ENCODE measurements at places on chromosomes 7 and 10.

- no peak for DNase-seq
Observed at GRCh38 chr7:14324767-14325166, 335.3 kb upstream of the ETV1 start.

- no peak for DNase-seq
Observed at GRCh38 chr7:138838166-138838565, 40.2 kb upstream of the ATP6V0A4 start.

DNA sequence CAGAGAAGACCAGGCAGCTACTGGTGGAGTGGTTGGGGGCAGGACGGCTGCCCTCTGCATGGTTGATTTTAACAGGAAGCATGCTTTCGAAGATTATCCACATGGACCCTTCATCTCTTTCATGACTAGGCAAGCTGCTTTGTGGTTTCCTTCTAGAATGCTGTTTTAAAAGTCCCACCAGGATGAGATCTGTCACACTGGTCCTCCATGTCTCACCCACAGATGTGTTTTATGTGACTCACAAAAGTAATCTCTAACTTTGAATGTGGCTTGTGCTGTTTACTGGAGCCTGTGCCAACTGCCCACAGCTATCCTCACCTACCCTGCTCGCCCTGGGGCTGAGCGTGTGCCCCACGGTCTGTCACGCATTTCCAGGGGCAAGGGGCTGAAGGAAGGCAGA lies 188.8 kb downstream of the GFRA1 start:
- peak; percentile 98 for DNase-seq

GRCh38 chr10:67115972-67116371 lies 190.1 kb downstream of the LRRTM3 start:
- DNase-seq: peak; percentile 85

- no peak for DNase-seq
Observed at GRCh38 chr7:66055321-66055956, 20.2 kb upstream of the ASL start.

DNA sequence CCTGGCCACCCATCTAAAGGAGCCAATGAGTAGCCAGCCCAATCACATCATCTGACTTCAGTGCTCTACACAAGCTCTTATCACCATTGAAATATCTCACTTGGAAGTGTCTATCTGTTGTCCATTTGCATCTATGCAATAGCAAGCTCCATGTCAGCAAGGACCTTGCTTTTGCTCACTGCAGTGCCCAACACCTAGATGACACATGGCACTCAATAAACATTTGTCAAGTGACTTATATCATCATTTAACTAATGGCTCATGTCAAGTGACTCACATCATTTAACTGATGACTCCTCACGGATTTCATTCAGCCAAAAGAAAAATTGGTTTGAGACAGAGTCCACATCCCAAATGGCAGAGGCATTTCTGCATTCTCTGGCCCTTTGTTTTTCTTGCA lies 92.9 kb upstream of the ADAM12 start:
- peak; percentile 37 for DNase-seq

GRCh38 chr10:123621916-123622315 lies 44.2 kb upstream of the GPR26 start:
- no peak for DNase-seq

DNA sequence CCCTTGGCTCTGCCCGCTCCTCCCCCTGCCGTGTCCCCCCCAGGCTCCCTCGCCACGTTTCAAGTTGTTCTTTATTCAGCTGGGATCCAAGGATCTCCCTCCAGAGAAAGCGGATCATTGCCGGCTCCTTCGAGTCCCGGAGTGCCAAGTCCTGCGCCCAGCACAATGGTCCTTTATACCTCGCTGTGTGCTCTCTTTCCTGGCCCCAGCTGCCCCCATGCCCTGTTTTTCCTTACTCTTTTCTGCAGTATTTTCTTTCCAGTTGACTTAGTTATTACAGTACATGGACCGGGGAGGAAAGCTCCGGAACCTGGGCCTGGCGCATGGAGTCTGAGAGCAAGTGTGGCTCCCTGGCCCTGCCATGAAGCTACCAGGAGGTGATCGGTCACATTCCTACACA lies 88.1 kb upstream of the KMT2C start:
- no peak for DNase-seq

DNA sequence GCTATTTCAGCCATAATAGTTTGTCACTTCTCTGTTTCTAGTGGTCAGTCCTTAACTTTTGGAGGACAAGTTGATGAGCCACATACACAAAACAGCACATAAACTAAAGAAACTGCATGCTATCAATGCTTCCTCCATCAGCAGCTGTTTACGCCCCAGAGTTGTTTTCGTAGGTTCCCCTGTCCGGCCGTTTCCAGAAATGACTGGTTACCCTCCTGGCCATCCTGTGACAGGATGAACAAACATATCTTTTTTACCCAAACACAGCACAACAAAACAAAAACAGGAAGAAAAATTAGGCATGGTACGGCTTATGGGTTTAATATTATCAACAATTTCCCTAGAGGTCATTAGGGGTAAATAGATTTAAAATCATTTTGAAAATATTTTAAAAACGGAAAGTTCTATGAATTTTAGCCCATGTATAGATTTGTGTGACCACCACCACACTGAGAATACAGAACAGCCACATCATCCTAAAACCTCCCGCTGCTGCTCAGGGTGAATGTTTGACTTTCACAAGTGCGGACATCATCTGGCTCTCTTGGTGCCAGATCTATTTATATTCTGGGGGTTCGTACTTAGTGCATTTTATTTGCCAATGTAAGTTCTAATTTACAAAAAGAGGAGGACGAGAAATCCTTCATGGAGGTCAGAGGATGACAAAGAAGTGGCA lies 74.8 kb downstream of the HIPK2 start:
- DNase-seq: no peak

DNA sequence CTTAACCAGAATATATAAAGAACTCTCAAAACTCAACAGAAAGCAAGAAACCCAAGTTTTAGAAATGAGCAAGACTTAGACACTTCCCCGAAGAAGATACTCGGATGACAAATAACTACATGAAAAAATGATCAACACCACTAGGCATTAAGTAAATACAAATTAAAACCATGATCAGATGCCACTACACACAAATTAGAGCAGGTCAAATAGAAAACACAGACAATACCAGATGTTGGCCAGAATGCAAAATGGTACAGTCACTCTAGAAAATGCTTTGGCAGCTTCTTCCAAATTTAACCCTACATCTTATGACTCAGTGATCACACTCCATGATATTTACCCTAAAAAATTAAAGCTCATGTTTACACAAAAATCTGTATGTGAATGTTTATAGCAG lies 18.4 kb downstream of the TMEM176A start:
- no peak for DNase-seq

GRCh38 chr7:55381189-55381588 lies 16.1 kb downstream of the LANCL2 start:
- no peak for DNase-seq

DNA sequence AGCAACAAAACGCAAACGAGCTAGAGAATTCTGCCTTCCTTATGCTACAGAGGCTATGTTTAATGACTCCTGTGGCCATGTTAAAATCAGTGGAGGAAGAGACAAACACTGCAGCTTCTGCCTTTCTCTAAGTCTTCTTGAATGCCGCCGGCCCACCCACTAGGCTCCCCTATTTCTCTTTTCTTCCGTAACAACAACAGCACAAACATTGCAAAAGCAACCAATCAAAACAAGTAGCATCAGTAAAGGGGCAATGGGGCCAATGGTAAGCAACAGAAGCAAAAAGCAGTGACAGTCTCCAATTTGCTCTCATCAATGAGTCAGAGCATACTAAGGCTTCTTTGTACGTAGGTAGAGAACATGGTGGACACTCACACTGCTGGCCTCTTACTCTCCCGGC lies 26.8 kb downstream of the DNAJC1 start:
- DNase-seq: no peak

GRCh38 chr10:130772676-130773075 lies 538.8 kb downstream of the TCERG1L start:
- DNase-seq: no peak

DNA sequence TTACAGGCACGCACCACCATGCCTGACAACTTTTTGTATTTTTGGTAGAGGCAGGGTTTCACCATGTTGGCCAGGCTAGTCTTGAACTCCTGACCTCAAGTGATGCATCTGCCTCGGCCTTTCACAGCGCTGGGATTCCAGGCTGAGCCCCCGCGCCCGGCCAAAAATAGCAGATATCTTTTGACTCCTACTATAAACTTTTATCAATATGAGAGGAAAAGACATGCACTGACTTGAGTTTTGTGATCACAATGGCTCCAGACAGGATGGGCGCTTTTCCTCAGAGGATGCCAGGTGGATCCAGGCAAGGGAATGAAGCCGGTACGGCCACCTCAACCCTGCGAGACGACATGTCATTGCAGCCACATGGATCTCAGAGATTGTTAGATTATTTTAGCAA lies 123.9 kb downstream of the DNAJB6 start:
- no peak for DNase-seq

DNA sequence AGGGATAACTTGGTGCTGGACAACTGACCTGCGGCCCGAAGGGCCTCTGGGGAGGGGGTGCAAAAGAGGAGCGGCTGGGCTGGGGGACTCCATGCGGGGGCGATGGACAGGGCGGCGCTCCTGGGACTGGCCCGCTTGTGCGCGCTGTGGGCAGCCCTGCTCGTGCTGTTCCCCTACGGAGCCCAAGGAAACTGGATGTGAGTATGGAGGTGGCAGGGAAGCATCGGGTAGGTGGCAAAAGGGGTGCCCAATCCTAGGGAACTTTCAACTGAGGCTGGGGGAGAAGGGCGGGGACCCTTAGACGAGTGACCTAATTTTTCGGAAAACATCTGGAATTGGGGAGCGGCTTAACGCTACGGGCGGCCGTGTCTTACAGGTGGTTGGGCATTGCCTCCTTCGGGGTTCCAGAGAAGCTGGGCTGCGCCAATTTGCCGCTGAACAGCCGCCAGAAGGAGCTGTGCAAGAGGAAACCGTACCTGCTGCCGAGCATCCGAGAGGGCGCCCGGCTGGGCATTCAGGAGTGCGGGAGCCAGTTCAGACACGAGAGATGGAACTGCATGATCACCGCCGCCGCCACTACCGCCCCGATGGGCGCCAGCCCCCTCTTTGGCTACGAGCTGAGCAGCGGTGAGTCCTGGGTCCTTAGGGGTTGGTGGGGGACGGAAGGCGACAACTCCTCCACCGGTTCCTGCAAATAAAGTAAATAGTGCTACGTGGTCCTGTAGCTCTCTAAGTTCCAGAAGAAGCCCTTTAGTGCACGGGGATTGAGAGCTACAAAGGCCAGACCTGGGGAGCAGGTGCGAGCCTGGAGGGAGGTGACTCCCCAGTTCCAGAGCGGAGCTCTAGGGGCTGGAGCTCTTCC lies 622 bp downstream of the WNT16 start:
- DNase-seq: no peak

DNA sequence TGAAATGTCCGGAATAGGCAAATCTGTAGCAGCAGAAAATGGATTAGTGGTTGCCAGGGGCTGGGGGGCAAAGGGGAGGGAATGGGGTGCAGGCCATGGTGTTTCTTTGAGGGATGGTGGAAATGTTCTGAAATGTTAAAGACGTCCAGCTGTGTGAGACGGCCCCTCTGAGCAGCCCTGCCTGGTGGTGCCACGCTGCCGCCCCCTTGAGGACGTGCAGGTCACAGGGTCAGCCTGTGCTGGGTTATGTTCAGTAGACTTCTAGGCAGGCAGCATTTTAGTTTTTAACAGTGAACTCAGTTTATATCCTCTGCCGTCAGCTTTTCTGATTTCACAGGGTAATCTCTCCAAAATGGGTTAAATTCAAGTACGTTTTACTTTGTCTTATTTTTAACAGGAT lies 9.4 kb downstream of the NUB1 start:
- no peak for DNase-seq

- DNase-seq: no peak
Observed at GRCh38 chr7:92729172-92729571, 107.2 kb downstream of the CDK6 start.

DNA sequence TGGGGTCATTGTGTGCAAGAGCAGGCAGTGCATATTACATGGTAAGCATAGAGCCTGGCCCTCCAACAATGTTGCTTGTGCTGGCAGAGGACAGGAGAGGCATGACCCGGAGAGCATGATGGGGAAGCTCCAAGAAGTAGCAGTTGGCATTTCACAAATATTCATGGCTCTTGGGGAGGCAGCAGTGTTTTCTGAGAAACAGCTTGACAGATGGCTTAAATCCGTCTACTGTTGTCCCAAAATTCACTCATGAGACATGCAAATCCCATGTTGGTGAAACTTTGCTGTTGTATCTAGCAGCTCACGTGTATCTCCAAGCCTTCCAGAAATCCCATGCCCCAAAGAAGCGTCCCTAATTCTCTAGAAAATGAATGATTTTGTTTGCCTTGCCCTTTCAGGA lies 487.0 kb downstream of the SORCS3 start:
- no peak for DNase-seq

- no peak for DNase-seq
Observed at GRCh38 chr7:140230516-140230860, 53.7 kb upstream of the KDM7A start.

DNA sequence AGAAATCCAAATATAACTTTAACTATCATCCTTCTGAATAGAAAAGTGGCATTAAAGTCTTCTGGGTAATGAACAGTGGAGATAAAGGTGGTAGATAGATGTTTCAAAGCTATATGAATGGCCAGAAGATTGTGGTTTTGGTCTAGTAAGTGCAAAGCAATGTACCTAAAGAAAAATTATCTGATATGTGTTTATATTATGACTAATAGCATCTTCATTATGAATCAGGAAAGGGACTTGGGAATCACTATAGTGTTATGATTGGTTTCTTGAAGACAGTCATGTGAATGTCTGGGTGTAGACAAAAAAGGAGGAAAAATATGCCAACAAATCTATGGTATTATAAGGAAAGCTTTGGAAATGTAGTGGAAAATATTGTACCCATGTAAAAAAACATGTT lies 3.0 kb downstream of the ZNF518A start:
- no peak for DNase-seq

- no peak for DNase-seq
Observed at GRCh38 chr10:124470544-124471434, 9.2 kb downstream of the LHPP start.

GRCh38 chr10:50624866-50625501 lies 1.2 kb upstream of the SGMS1 start:
- peak; percentile 72 for DNase-seq

All from RCC 7860 (cell line).